Naive thymus-derived CD8-positive, alpha-beta T cell (primary cell): ENCODE measurements at places on chromosomes 7 and 10.
A peak's percentile ranks its signal among the peaks of the same experiment; 100 is the strongest.

GRCh38 chr10:121956111-121957061 is 18.6 kb downstream of the NSMCE4A start:
- no peak for DNase-seq

DNA sequence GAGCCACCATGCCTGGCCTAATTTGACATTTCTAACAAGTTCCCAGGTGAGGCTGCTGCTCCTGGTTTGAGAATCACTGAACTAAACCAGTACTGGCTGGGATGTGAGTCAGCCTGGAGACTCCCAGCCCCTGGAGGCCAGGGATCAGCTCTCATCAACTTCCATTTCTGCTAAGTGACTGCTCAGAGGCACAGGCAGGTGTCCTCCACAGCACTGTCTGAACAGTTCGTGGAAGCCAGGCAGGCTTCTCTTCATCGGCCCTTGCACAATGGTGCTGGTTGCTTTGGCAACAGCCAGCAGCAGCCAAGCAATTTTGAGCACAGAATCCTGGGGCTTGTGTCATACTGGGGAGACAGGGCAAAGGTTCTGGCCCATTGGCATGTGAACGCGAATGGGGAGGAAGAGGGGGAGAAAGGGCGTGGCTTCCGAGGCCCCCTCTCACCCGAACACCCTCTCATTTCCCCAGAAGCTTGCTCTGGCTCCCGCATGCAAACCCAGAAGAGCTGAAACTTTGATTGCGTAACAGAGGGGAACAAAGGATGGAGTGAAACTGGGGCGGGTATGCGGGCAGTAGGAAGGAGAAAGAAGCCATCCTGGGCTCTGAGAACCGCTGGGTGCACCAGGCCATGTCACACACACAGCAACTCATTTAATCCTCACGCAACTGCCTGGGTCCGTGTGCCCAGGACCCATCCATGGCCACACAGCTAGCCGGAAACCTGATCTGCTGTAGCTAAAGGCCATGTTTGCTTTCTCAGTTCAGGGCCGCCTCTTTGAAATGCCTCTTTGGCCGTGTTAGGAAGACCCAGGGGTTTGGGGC is 9.0 kb upstream of the POR start:
- no peak for DNase-seq

- DNase-seq, result no peak
Measured at GRCh38 chr7:22182149-22182548, 174.8 kb downstream of the RAPGEF5 start.

DNA sequence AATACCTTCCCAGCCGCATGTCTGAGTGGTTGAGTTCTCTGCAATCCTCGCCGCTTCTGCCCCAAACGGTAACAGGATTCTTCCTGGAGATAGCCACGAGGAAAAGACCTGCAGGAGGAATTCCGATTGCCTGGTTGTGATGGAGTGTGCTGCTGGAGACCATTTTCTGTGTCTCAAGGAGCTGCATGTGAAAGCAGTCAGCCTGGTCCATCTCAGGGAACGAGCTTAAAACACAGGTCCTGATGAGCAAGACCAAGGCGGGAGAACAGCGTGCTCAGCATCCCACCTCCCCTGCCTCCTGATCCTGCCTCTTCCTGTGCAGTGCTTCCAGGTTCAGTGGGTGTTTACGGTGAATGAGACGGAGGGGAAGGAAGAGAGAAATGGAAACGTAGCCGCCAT is 26.5 kb downstream of the VIPR2 start:
- DNase-seq, result no peak

GRCh38 chr7:13105209-13105608 is 417.8 kb downstream of the ARL4A start:
- no peak for DNase-seq

DNA sequence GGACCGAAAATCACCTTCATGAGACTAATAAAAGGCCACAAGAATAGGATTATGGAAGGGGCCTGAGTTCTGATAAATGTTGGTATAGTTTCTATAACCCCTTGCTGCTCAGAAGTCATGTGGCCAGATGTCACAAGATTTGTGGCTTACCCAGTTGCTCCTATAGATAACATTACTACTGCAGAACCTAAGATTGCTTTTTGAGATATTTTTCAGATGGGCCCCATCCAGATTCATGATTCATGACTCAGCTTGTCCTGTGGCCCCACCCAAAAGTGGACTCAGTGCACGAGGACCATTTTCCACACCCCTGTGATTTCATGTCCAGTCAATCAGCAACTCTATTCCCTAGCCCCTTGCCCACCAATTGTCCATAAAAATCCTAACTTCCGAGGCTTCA is 209.0 kb downstream of the ACTR3B start:
- no peak for DNase-seq

DNA sequence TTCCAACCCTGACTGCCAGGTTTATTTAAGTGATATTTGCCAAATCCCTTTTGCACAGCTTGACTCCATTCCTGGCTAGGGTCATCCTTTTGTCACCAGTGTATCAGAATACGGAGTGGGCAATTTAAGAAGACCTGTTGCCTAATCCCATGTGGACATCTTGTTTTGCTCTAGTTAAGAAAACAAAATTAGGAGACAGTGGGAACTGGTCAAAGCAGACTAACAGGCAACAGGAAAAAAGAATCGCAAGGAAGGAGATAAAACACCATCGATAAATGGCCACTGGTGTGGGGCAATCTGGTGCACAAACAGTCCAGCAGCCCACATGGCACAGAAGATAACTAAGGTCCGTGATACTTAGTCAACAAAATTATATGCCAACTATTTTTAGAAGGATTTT is 21.4 kb downstream of the KDM7A start:
- no peak for DNase-seq

GRCh38 chr10:73205890-73206289 is 38.0 kb downstream of the FAM149B1 start:
- no peak for DNase-seq

DNA sequence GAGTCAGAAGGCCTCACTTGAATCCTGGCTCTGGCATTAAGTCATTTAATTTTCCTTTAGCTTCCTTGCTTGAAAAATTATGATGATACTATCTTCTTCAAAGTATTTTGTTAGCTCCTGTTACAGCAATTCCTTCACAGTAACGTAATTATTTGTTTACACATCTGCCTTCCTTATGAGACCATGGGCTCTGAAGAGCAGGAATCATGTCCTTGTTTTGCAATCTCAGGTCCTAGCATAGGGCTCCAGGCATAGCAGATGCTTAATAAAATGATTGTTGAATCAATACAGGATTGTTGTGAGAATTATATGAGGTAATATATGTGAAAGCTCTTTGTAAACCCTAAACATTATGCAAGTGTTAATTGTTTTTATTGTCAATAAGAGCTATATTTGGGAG is 25.5 kb downstream of the KLHDC10 start:
- DNase-seq, result no peak

DNA sequence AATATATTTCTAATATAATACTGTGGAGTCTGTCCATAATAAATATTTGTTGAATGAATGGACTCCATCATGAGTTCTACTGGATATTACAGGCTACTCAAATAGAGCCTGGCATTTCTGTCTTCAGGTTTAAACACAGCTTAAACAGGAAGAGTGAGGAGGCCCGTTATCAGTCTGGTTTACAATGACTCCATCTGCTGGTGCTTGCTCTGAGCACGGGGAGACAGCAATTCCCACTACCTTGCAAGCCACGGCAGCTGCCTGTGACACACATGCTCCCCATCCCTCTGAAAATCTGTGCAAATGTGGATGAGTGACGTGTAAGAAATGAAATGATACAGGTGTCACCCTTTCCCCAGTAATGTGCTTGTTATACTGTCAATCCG is 293.5 kb upstream of the IMMP2L start:
- no peak for DNase-seq

DNA sequence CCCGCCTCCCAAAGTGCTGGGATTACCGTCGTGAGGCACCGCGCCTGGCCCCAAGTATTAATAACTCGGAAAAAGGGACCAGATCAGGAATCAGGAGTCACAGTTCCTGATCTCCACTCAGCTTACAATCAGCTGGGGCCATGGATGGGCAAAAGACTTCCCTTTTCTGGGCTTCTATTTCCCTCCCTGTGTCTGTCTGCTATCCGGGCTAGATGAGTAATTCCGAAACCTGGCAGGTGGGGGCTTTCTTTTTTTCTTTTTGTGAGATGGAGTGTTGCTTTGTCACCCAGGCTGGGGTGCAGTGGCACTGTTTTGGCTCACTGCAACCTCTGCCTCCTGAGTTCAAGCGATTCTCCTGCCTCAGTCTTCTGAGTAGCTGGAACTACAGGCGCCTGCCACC is 11.6 kb downstream of the RPS24 start:
- DNase-seq, result no peak

- no peak for DNase-seq
Measured at GRCh38 chr7:121941830-121942229, 68.9 kb downstream of the PTPRZ1 start.

- no peak for DNase-seq
Measured at GRCh38 chr10:2979306-2979705, 88.0 kb upstream of the PFKP start.

DNA sequence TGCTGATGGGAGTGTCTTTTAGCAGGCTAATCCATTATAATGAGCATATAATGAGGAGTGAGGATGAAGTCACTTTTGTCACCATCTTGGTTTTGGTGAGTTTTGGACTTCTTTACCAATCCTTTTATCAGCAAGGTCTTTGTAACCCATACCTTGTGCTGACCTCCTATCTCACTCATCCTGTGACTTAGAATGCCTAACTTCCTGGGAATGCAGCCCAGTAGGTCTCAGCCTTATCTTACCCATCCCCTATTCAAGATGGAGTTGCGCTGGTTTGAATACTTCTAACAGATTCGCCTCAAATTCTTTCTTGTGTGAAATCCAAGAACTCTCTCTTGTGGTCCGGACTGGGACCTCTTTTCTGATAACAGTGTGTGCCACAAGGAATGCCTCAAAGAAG is 253.1 kb upstream of the CACNA2D1 start:
- DNase-seq, result no peak

GRCh38 chr7:150942001-150942590 is 36.0 kb downstream of the KCNH2 start:
- DNase-seq, result peak; percentile 24

- no peak for DNase-seq
Measured at GRCh38 chr7:45084336-45084735, 4.4 kb downstream of the NACAD start.

DNA sequence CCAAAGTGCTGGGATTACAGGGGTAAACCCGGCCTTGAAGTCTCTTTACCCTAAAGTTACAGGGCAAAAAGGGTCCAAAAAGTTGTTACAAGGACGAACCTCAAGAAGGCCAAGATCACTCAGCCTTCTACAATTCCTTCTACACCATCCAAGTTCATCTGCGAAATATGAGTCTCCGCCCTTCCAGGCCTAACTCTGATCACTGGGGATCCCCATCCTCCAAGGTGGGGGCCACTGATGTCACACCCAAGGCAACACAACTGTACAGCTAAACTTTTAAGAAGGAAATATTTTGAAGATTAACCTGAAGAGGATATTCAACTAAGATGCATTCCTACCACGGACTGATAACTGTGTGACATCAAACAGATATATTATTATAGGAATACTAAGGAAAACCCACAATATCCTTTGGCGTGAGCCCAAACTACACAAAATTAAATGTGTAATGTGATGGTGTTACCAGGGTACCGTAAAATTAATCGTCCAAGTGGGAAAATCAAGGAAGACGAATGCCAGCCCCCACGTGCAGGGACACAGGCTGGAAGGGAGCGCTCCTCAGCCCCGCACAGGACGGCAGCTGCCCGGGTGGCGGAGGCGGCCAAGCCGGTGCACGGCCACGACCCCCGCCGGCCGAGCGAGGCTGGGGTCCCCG is 1.0 kb downstream of the PAXIP1 start:
- DNase-seq, result peak; percentile 17

DNA sequence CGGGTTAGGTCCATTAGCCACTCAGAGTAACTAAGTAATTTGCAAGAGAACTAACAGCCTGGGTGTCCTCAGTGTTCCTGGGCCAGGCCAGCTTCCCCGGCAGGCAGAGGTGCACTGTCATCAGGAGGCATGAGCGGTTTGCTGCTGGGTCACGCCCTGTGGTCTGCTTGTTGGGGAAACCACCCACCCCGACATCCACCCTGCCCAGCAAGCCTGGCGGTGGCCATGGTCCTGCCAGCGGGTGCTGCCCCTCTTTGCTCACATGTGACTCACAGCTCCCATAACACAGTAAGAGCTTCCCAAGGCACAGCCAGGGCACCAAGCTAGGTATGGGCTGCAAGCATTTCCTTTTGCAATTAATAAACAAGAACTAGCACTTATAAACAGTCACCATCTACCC is 75.9 kb downstream of the RGS10 start:
- no peak for DNase-seq

GRCh38 chr7:131151034-131151433 is 176.6 kb upstream of the MKLN1 start:
- no peak for DNase-seq

- no peak for DNase-seq
Measured at GRCh38 chr10:3936422-3937040, 151.5 kb upstream of the KLF6 start.

DNA sequence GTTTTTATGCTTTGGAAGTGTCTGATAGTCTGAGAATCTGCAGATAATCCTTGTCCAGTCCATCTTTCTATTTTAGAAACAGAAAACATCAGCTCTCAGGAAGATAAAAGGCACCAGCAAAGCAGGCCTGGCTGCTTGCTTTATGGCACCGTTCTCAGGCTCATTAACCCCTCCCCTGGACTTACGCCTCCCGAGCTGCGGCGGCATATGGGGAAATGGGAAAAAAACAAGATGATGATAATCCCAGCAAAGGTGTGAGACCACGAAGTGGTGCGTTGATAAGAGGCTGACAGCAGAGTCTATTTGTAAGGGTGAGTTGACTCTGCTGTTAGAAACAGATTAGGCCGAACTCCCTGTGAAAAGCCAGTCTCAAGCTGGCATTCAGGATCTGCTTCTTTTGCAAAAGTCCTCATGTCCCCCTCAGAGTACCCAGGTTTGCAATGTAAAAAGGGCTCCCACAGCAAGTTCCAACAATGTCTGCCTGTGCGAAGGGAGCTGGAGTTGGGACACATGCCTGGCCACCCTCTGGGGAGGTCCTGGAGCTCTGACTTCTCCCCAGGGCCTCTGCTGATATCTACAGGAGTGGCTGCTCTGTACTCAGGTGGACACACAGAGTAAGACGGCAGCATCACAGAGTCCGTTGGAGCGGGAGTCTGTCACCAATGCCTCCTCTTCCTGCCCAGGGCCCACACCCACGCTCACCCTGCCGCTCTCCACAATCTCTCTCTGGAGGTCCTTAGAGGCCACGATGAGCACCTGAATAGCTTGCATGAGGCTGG is 54.3 kb downstream of the SPDYE5 start:
- DNase-seq, result no peak

- no peak for DNase-seq
Measured at GRCh38 chr7:2800931-2801688, 43.0 kb downstream of the GNA12 start.

- no peak for DNase-seq
Measured at GRCh38 chr7:117231047-117231359, 91.9 kb downstream of the WNT2 start.
